ENCODE measurements at places on chromosomes 5 and 9.

GRCh38 chr9:94829380-94830070 is 103.0 kb downstream of the AOPEP start:
- no peak for DNase-seq

- no peak for DNase-seq
Observed at GRCh38 chr5:107501965-107502675, 168.6 kb downstream of the EFNA5 start.

DNA sequence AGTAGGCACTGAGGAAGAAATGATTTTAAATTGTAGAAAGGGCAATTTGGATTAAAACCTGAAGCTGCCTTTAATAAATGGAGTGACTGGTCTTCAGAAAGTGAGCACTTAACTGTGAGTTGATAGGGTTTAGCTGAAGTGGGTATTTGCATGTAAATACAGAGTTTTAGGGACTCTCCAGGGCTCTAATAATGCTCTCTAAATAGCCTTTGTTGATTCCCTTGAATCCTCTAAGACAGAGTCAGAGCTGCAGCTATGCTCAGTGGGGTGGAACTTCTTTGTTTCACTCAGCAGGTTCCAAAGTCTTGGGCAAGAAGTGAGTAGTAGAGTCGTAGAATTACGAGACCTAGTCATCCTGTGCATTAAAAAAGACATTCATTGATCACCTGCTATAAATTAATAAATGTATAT is 21.4 kb downstream of the GLRA1 start:
- DNase-seq = no peak

GRCh38 chr5:138461343-138462125 is 3.7 kb upstream of the EGR1 start:
- no peak for DNase-seq

DNA sequence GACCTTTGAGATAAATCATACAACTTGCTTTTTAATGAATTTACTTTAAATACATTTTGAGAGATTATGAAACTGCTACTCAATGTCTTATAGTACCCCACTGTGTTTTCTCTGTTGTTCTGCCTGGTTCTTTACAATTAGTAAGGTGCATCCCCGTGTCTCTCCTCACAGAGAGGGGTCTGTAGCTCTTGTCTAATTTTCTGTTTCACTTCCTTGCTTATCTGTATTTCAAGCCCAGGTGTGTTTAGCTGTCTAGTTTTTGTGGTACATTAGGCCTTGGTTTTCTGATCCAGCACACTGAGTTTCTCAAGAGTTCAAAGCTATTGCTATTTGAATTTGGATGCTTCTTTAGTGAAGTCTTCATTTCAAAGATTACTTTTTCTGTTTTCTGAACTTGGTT is 105.1 kb downstream of the MAST4 start:
- DNase-seq = no peak

- DNase-seq = no peak
Observed at GRCh38 chr9:125601961-125602360, 105.0 kb downstream of the MAPKAP1 start.

DNA sequence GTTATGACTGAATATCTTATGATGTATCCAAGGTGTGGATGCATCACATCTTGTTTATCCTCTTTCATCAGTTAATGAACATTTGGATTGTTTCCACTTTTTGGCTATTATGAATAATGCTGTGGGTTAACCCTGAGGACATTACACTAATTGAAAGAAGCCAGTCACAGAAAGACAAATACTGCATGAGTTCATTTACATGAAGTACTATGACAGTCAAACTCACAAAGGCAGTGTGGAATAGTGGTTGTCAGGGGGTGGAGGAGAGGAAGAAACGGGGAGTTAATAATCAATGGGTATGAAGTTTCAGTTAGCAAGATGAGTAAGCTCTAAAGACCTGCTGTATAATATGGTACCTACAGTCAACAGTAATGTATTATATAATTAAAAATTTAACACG is 409.4 kb upstream of the CTNND2 start:
- no peak for DNase-seq

- DNase-seq = no peak
Observed at GRCh38 chr5:151097820-151098767, 17.3 kb upstream of the TNIP1 start.

GRCh38 chr9:117323390-117323789 is 91.5 kb downstream of the ASTN2 start:
- no peak for DNase-seq

DNA sequence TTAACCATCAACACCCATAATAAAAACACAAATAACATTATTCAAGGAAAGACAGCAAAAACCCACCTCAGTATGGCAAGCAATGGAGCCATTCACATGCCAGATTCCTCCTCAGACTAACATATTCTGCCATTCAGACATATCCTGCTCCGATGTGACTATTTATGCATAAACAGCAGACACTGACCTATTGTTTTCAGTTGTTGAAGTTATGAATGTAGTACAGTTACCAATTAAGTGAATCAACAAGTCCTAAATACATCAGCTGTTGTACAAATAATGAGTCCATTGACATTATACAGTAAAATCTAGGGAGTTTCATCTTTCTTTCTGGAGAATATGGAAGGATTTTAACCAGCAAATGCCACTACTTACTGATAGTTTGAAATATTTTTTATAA is 131.7 kb downstream of the DENND1A start:
- no peak for DNase-seq

- DNase-seq = no peak
Observed at GRCh38 chr9:98104445-98104881, 14.6 kb downstream of the TRIM14 start.

DNA sequence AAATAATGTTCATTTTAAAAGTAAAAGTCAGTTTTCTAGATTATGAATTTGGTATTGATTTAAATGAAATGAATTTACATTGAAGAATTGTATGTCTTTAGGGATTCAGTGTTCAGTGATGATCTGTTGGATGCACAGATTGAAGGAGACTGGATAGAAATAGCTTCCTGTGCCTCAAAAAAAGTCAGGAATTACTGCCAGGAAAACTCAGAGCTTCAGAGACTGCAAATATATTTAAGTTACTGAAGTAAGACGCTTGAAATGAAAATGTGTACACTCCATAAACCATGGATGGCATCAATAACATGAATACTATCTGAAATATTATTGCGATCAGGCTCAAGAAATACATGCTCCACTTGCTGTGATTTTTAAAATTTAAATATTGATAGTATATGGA is 60.3 kb downstream of the ADCY2 start:
- DNase-seq = no peak

- DNase-seq = no peak
Observed at GRCh38 chr9:90827181-90827871, 25.7 kb downstream of the SYK start.
